ENCODE measurements at places on chromosomes 1 and 21. TPM values are rescaled to one million over a fixed set of nuclear protein-coding genes. Genes with fewer than 3 reads are reported as not detected.

Gene CDC20
- 174 TPM for total RNA-seq

Gene ERICH3
- not detected for total RNA-seq

Gene EFNA3
- total RNA-seq = 0.80 TPM

Gene KRTAP10-5
- total RNA-seq = not detected

Gene OSCP1
- total RNA-seq = 4.5 TPM

Gene ITLN1
- not detected for total RNA-seq

Gene PALMD
- 79.6 TPM for total RNA-seq

Gene LRRC71
- total RNA-seq = 0.34 TPM

Gene CELA3B
- total RNA-seq = not detected

Gene GADD45A
- 52.0 TPM for total RNA-seq

Gene TFAP2E
- not detected for total RNA-seq

Gene HJV
- total RNA-seq = not detected

Gene APH1A
- 148 TPM for total RNA-seq

Gene PRAMEF18
- not detected for total RNA-seq

Gene OR2T29
- total RNA-seq = not detected

Gene TNFRSF1B
- 22.3 TPM for total RNA-seq

Gene FAM110D
- total RNA-seq = 4.7 TPM

Gene SNX7
- total RNA-seq = 44.2 TPM

All from mammary microvascular endothelial cell (primary cell).